ENCODE measurements at places on chromosomes 11 and 22.

- DNase-seq: peak; percentile 90
Measured at GRCh38 chr11:84673753-84674152, 953.4 kb downstream of the DLG2 start.

DNA sequence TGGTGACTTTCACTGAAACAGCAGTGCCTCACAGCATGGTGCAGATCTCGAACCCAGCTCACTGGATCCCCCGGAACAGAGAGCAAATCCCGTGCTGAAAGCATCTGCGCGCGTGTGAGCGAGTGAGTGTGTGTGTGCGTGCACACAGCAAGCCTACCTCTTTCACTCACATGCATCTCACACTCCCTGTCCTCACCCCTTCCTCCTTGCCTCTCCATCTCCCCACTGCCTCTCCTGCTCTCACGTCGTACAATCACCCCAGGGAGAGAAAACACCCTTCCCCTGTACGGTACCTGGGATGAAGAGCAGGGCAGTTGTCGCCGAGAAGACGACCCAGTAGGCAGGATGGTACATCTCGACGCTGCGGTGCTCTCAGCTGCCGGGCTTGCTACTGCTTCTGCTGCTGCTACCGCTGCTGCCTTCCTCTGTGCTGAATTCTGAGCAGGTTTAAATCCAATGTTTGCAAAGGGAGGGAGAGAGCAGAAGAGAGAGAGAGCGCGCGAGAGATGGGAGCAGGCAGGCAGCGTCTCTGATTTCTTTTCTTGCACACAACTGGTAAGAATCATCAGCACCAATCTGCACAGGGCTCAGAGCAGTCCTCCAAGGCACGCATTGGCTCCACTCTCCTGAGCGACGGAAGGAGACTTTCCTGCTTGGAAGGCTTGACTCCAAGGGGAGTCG lies at the start of gene OPCML:
OPCML (minus strand) TSS at position 531 of the 681 bp plus-strand sequence.
- DNase-seq: peak; percentile 46

DNA sequence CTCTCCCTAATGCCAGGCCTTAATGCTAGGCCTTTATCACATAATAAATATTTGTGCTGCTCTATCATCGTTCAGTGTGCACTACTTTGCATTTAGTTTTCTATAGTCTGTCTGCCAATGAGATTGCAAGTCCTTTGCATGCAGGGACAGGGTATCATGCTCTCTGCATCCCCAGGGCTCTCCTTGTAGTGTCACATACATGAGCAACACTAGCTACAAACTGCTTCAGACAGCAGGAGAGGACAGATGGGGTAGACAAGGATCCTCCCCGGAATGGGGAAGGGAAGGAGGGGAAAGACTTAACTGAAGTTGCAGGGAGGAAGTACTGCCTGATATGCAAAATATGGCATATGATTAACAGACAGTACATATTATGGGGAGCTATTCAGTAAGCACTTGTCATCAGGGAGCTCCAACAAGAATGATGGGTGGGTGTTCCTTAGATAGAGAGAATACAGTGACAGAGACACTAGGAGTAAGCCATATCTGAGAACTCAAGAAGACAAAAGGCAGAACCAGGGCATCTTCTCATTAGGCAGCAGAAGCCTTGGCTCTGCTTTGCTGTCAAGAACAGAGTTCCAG lies 42.8 kb downstream of the ZNF202 start:
- DNase-seq: no peak

DNA sequence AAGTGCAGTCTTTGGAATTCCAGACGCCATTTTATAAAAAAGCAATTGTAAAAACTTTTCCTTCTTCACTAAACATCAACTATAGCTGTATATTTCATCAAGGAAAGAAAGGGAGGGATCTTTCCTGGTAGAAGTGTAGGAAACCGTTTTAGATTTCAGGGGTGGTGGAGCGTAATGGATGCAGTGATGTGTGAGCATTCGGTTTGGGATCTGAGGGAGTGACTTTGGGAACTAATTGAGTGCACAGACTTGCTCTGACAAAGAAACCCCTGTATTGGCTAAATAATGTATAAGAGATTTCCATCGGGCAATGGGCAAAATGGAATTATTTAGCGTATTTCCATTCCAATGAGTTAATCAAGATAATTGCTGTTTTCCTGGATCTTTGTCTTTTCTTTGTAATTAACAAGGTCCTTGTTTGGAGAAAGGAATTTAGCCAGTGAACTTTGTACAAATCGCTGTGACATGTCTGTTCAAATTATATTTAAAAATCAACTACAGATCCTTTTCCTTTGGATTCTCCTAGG lies 125.0 kb upstream of the NARS2 start:
- peak; percentile 53 for DNase-seq

- no peak for DNase-seq
Measured at GRCh38 chr11:84899740-84900139, 727.4 kb downstream of the DLG2 start.

DNA sequence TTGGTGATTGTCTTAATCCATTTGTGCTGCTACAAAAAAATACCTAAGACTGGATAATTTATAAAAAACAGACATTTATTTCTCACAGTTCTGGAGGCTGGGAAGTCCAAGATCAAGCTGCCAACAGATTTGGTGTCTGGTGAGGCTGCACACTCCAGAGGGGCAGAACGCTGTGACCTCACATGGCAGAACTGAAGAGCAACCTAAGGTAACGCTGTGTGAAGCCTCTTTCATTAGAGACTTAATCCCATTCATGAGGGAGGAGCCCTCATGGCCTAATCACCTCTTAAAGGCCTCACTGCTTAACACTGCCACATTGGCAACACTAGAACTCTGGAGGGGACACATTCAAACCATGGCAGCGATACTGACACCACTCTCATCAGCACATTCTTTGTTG lies 42.7 kb upstream of the BIRC3 start:
- no peak for DNase-seq

GRCh38 chr11:61254403-61255025 lies 13.5 kb downstream of the PGA5 start:
- peak; percentile 72 for DNase-seq

GRCh38 chr11:124194293-124195188 lies 11.4 kb downstream of the OR10D3 start:
- DNase-seq: peak; percentile 18

GRCh38 chr11:128180441-128181087 lies 406.8 kb downstream of the ETS1 start:
- peak; percentile 71 for DNase-seq

- DNase-seq: no peak
Measured at GRCh38 chr11:37612146-37612545, 1014.1 kb upstream of the RAG2 start.

GRCh38 chr22:42078469-42079318 lies 806 bp upstream of the SMDT1 start:
- no peak for DNase-seq

- no peak for DNase-seq
Measured at GRCh38 chr11:59040607-59041006, 45.5 kb upstream of the GLYATL1B start.
